ENCODE measurements at places on chromosomes 3 and 15.
A peak's percentile ranks its signal among the peaks of the same experiment; 100 is the strongest.

DNA sequence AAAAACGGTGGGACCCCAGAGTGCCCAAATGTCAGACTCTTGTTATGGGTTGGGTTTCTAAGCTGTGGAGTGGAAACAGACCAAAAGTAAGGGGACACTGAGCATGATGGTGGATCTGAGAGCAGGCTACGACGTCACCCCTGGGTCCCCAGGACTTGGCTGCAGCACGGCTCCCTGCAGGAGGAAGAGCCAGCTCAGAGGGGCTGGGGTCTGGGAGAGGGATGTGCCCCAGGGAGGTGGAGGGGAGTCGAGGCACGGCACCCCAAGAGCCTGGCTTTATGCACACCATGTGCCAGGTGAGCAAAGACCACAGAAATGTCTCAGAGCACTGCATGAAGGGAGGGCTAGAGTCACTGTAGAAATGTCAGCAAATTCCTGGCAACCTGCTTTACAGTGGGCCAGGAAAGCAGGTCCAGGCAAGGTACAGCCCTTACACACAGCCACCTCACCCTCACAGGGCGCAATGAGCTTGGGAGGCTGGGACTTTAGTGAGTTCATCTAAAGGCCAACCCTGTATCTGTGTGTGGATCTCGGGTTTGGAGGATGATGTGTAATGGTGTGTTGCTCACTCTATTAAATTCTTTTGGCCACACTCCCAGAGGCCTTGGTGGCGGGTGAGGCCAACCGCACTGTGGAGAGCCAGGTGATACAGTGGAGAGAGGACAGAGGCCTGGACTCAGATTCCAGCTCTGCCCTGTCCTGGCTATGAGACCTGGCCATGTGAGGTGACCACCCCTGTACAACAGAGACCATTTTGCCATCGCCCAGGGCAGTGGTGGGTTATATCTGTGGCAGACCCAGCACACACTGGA lies 14.1 kb downstream of the CTSH start:
- peak; percentile 95 for DNase-seq

DNA sequence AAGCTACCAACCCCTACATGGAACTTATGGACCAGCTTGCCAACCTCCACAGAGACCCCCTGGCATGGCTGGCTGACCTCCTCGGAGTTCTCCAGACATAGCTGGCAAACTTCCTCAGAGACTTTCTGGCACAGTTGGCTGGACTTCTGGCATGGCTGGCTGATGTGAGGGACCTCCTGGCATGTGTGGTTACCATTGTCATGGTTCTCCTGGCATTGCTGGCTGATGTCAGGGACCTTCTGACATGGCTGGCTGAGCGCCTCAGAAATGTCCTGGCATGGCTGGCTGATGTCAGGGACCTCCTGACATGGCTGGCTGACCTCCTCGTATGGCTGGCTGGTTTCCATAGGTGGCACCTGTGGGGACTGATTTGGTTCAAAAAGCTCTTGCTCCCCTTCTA lies 17.5 kb downstream of the MAP1A start:
- DNase-seq: no peak

GRCh38 chr3:115862099-115862498 lies 238.8 kb downstream of the GAP43 start:
- no peak for DNase-seq

DNA sequence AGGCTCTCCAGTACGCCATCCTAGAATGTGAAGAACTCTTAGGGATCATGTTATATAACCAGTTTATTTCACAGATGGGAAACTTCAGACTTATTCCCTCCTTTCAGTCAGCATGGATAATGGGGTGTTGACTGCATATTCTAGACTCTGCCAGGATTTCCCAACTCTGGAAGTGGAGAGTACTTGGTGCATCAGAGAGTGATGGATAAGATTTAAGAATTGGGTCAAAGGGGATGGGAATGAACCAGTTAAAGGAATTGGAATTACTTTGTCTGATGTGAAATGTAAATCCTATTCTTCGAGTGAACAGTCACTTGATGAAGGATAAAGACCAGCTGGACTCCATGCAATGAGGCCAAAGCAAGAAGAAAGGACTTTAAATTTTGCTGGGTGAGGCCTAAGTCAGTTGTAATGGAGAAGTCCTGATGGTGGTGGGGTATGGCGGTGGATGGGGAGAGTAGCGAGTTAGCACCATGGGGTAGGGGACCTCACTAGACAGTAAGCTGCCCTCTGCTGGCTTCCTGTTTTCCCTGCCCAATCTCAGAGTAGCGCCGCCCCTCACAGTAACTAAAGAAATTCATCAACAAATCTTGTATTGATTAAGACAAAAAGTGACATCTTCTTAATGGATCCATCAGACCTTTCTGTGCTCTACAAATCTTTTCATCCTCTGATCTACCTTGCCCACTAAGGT lies 7.3 kb upstream of the CACNA1D start:
- no peak for DNase-seq

DNA sequence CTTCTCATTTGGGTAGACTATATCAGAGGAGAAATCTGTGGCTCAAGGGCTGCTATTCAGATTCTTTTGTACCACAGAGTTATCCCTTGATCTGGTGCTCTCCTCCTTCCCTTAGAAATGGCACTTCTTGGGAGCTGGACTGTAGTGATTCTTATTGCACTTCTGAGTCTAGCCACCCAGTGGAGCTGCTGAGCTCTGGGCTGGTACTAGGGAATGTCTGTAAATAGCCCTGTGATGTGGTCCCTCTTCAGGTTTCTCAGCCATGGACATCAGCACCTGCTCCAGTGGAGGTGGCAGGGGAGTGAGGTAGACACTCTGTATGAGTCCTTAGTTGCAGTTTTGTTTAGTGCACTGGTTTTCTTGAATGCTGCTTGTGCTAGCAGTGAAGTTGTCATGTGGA lies 1292.6 kb downstream of the SI start:
- DNase-seq: no peak

DNA sequence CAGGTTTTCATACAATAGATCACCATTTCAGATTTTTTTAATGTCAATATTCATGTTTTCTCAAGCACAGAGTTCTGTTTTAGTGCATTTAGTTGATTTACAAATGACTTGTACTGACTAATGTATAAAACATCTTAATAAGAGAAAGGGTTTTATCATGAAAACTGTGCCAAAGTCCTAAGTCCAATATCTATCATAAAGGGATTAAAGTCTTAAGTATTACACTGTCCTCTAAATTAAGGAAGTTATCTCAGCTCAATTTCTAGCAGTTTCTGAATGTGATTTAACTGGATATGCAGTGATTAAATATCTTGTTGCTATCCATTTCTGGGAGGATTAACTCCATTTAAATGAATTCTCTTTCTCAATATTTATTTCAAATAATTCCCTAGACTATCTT lies 381.1 kb upstream of the CNTN4 start:
- no peak for DNase-seq

GRCh38 chr3:142501004-142501926 lies 53.4 kb upstream of the XRN1 start:
- peak; percentile 97 for DNase-seq

- peak; percentile 39 for DNase-seq
Measured at GRCh38 chr3:49707113-49707480, 12.4 kb downstream of the AMIGO3 start.

GRCh38 chr3:123750659-123751420 lies 133.3 kb downstream of the MYLK start:
- peak; percentile 98 for DNase-seq

DNA sequence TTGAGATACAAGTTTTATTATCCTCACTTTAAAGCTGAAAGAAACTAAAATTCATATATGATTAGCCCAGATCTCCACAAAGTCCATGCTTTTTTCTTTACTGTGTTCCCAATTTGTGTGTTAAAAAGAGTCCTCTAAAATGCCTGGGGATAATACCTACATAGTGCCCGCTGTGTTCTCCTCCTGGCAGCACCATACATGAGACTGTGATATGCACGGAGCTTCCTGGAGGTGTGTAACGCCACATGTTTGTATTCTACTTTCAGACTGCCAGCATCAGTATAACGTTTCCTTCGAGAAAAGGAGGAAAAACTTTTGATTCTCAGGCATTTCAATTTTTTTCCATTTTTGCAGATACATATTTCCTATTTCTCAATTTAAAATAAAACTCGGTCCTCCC lies 273.3 kb upstream of the TGFBR2 start:
- DNase-seq: no peak

DNA sequence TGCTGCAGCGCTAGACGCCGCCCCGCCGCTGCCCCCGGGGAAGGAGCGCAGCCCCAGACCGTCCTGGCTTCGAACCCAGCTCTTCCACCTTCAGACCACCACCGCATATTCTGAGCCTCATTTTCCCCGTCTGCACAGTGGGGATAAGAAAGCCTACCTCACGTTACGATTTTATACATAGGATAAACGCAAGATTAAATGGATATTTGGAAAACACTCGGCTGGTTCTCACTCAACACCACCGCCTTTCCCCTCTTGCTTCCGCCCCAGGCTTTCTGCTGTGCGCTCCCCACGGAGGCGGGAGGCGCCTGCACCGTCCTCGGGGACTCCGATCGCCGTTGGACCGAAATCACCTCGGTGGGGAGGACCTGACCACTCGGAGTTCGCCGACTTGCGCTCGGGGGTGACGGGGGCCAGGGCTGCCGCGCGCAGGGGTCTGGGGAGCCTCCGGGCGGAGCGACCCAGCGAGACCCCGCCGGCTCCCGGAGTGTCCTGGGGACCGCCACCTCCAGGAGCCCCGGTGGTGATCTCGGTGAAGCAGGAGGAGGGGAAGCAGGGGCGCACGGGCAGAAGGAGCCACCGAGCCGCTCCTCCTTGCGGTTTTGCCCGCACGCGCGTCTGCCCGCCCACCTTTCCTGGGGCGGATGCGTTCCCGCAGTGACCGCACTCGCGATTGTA lies 4.0 kb downstream of the FBXL22 start:
- DNase-seq: peak; percentile 46

DNA sequence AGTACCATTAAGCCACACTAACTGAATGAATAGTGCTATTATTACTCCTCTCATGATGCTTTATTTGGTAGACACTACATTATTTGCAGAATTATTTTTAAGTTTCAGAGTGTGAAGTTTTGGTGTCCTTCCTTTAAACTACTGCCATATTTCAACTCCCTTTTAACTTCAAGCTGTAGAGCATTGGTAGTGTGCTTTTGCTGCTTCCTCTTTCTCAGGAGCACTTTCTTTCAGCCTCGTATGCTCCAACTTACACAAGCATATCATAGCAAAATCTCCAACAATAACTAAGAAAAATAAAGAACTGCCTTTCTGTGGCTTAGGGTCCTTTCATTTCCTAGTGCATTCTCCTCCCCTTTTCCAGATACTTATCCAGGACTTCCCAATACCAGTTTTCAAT lies 476.4 kb upstream of the AGTR1 start:
- no peak for DNase-seq

GRCh38 chr3:168155303-168155702 lies 59.6 kb upstream of the GOLIM4 start:
- DNase-seq: no peak

- DNase-seq: peak; percentile 50
Measured at GRCh38 chr3:160403796-160404470, 4.5 kb downstream of the SMC4 start.

GRCh38 chr3:186124592-186124991 lies 15.7 kb upstream of the ETV5 start:
- DNase-seq: no peak

- peak; percentile 8 for DNase-seq
Measured at GRCh38 chr15:78641102-78641748, at the start of gene CHRNB4. CHRNB4 (minus strand) TSS chr15:78641210; CDS start chr15:78641133, 77 bp downstream.

DNA sequence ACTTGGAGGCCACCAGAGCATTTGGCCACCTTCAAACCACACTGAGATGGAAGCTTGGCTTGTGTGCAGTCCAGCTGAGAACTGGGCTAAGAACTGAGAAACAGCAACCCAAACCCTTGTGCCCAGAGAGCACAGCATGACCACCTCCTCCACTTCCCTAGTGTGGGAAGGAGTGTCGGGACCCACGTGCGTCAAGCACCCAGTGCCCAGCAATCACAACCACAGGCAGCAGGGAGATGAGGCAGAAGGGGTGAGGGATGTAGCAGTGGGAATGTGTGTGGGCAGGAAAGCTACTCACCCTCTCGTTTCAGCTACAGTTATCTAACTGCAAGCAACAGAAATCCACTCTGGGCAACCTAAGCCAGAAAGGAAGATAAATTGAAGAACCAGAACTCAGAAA lies 25.0 kb upstream of the RFTN1 start:
- no peak for DNase-seq

DNA sequence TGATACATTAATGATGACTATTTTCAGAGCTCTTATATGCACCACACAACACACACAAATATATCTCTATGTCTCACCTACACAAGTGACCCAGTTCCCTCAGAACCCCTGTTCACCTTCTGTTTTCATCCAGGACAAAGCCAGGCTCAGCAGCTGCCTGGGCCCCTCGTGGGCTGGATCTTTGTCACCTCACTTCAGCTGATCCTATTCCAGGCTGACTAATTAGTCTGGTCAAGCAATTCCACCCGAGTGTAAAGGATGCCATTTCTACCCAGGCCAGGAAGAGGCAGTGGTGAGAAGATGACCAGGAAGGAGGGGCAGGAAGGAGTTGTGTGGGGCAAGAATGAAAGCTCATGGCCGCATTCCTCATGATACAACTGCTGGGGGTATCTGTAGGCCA lies 62.3 kb downstream of the DHX30 start:
- DNase-seq: peak; percentile 28

DNA sequence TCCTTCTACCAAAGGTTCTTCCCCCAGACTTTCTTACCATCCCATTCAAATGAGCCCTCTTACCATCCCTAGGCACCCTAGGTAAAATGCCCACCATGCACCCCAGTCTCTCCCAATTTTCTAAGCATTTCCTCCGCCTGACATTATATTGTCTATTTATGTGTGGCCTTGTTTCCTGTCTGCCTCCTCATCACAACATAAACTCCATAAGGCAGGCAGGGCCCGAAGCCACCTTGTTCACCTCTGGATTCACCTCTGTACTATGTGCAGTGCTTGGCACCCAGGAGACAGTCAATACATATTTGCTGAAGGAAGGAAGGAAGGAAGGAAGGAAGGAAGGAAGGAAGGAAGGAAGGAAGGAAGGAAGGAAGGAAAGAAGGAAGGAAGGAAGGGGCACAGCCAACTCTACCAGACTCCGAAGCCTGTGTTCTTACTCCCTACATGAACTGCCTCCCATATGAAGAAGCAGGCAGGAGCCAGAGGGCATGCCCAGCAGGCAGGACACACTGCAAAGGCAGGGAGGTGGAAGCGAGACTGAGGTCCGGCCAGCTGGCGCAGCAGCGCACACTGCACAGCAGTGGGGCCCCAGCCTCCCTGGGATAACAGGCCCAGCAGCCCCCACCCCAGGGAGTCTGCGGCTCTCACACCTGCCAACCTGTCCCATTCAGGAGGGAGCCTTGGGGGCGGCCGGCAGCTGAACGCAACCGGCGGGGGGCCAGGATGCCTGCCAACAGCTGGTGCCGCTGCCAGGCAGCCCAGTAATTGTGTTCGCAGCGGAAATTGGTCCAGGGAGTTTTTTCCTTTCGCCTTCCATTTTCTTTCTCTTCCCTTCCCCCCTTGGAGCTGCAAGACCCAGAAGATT lies 106.0 kb upstream of the LINGO1 start:
- DNase-seq: no peak

- peak; percentile 66 for DNase-seq
Measured at GRCh38 chr3:113241292-113242095, 30.1 kb downstream of the BOC start.

DNA sequence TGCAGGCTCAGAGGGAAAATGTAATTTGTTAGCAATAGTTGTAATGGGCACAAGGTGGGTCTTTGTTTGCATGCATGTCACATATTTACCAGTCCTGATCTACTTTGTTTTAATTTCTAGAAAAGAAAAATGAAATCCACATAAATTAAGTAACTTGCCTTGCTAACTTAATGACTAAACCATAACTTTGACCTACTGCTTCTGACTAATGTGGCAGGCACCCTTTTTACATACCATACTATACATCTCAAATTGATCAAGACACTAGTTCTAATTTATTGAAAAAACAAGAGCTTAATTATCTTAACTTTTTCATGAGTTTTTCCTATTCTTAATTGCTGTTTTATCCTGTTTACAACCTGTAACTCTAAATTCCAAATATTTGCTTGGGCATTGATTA lies 93.2 kb downstream of the ATP11B start:
- DNase-seq: peak; percentile 29
